ENCODE measurements at places on chromosomes 3 and 15.

DNA sequence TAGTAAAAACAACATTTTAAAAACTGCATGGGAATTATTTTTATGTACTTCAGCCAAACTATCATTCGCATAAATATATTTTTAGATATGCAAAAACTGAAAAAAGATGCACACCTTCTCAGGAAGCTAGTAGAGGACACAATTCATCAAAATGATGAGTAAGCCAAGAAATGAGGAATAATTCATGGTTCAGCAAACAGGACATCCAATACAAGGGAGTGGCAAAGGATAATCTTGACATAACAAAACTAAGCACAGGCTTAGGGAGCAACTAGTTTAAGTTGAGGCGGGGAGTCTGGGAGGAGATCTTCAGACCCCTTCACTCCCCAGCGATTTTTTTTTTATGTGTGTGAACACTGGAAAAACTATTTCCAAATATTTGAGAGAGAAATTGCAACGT, 93.7 kb downstream of the ZNF280D start:
- DNase-seq = no peak

DNA sequence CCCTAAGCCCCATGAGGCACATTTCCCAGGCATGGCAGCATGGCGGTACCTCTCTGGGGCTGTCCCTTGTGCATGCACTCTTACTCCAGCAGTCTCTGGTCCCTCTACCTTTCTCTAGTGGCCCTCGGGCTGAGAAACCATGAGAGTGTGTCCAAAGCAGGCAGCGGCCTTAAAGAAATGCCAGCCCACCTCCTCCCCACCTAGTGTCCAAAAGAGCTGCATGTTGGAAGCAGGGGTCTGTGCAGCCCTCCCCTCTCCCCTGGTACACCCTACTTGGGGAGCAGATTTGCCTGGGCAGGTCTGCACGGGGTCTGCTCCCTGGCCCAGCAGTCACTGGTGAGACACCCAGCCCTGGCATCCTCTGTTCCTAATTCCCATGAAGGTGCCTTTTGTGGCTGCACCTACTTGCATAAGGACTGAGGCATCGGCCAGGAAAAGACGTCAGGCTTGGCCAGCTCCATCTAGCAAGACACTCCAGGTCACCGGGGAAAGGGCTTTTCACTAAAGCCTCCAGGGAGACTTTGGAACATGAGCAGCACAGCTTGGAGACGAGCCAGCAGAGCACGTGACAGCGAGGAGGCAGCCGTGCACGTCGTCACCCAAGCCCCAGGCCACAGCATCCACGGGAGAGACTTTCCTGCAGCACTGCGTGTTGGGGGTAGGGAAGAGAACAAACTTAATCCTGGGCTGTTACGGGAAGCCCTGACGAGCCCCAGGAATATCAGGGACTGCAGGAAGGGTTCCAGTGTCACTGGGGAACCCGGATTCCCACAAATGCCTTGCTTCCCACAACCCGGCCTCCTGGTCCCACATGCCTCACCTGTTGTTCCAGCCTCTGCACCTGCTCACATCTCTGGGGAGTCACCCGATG, 38.8 kb downstream of the TM2D3 start:
- no peak for DNase-seq

- no peak for DNase-seq
Measured at GRCh38 chr3:186679151-186679550, 13.3 kb downstream of the HRG start.

DNA sequence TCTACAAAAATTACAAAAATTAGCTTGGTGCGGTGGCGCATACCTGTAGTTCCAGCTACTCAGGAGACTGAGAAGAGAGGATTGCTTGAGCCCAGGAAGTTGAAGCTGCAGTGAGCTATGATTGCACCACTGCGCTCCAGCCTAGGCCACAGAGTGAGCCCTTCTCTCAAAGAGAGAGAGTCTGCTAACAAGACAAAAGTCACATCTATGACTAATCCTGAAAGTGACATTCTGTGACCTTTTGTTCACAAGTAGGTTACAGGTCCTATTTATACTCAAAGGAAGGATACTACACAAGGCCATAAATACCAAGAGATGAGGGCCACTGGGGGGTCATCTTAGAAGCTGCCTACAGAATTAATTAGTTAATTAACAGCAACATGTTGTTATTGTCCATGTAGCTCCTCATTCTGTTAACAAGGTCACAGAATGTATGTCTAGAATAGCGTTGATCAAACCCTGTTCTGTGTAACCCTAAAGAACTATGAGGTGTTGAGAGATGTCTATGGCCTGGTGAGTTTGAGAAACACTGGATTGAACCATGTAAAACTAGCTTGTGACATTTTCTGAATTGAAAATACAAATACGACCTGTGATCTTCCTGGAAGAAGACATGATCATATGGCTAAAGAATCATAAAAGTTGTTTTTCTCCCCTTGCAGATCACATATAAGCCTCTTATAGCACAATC, 97.0 kb downstream of the SAMMSON start:
- no peak for DNase-seq

DNA sequence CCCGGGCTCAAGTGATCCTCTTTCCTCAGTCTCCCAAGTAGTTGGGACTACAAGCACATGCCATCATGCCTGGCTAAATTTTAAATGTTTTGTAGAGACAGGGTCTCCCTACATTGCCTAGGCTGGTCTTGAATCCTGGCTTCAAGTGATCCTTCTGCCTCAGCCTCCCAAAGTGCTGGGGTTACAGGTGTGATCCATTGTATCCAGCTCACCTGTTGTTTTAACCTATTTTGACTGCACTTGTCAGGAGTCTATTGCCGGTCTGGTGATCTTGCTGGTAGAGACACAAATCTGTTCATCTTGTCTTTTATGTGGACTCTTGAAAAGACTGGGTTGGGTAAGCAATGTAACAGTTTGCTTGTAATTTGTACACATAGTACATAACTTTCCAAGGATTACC, 7.9 kb downstream of the IREB2 start:
- no peak for DNase-seq

- no peak for DNase-seq
Measured at GRCh38 chr3:128376516-128376915, 90.2 kb downstream of the DNAJB8 start.

DNA sequence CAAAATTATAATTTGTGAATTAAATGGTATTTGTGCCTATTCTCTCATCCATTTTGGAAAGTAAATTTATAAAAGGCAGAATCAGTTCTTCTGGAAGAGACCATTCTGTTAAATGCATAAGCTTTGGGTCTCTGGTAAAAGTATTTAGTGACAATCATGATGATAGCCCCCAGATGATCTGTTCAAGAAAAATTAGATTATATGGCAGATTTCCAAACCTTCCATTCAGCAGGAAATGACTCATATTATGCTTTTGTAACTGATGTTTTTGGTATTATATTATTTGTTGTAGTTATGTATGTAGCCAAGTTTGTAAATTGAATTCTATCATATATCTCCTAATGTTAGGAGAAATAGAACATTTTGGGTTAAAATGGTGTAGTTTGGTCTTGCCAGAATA, 340.8 kb upstream of the DPH6 start:
- DNase-seq = no peak

DNA sequence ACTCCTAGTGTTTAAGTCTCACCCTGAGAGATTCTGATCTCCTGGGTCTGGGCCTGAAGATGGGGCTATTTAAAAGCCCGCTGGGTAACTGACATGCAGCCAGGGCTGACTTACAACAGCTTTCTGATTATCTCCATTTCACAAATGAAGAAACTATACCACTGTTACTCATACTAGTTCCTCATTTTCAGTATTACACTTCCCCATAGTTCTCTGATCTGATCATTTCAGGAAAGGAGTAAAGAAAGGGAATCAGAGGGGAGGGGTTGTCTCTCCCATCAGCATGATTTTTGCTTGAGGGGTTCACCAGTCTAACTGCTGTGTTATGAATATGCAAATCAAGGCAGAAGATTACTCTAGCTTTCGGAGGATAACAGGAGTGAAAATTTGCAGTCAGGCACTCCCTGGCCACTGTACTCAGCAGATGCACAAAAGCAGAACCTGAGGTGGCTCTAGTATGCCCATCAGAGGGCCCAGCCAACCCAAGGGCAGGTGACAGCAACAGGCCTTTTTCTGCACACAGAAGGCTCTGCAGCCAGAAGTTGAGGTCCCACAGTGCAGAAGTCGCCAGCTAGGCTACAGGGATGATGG, 59.4 kb downstream of the DAPK2 start:
- peak; percentile 92 for DNase-seq

GRCh38 chr15:42079401-42079908, 14.9 kb downstream of the PLA2G4D start:
- no peak for DNase-seq

DNA sequence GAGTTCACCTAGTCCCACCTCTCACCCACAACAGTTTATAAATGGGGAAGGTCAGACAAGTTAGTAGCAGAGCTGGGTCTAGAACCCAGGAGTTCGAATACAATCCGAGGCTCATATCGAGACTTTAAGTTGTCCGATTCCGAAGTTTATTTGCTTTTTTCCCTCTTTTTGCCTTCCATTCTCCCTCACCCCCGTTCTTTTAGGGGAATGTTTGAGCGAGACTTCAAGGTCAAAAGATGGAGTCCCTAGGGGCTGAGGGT, 7.3 kb downstream of the BCL6 start:
- DNase-seq = no peak

DNA sequence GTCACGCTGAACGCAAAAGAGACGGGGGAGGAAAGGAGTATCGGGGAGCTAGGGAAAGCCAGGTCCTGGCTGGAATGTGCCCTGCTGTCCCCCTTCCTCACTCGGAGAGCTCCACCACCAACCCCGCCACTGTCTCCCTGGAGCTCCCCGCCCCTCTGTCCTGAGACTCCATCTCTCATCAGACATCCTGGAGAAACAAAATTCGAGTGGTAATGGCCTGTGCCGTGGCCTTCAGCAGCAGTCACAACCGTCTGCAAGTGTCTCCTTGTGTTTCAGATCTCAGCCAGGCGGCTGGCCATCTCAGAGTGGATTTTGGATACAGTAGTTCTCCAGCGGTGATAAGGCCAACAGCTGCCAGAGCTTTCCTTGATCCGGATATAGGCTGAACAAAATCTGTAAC, 76.9 kb downstream of the OCA2 start:
- DNase-seq = no peak

GRCh38 chr3:183178833-183179549, 16.5 kb upstream of the LAMP3 start:
- peak; percentile 71 for DNase-seq

DNA sequence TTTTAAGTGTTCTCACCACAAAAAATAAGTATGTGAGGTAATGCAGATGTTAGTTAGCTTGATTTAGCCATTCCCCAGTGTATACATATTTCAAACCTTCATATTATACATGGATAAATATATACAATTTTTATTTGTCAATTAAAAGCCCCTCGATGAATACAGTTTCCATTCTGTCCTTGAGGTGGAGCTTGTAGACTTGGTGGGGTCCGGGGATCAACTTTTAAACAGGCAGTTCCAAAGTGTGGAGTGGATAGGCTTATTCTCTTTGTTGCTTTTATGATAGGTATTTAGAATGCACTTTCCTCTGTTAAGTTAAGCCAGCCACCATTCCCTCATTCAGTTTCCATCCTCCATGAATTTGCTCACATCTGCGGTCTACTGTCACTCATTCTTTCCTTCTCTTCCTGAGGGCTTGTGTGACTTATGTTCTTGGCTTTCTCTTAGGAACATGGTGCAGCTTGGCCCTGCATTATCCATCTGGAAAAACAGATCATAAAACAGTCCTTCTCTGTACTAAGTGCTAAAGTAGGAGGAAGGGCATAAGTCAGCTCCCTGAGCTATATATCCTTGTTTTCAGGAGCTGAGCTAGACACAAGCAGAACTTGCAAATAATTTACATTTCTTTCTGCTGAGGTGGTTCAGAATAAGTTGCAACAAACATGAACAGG, 149.1 kb downstream of the NFKBIZ start:
- DNase-seq = peak; percentile 41

- DNase-seq = no peak
Measured at GRCh38 chr3:123660900-123661299, 76.0 kb upstream of the HACD2 start.

DNA sequence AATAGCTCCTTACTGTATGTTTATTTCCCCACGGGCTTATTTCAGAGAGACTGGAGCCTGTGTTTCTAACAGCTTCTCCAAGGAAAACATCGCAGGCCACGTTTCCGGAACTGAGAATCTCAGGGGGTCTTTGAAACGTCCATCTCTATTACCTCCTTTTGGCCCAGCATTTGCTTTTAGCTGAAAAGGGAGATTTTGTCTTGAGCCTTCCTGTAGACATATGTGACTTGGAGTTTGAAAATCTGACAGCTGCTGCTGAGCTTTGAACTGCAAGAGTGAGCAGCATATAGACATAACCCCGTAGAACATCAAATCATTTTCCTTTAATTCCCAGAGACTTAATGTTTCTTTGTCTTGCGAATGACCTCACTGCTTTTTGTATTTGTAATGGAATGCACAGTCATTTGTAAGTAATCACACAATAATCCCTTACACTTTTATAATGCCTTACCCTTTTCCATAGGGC, 54.6 kb downstream of the LPP start:
- no peak for DNase-seq

DNA sequence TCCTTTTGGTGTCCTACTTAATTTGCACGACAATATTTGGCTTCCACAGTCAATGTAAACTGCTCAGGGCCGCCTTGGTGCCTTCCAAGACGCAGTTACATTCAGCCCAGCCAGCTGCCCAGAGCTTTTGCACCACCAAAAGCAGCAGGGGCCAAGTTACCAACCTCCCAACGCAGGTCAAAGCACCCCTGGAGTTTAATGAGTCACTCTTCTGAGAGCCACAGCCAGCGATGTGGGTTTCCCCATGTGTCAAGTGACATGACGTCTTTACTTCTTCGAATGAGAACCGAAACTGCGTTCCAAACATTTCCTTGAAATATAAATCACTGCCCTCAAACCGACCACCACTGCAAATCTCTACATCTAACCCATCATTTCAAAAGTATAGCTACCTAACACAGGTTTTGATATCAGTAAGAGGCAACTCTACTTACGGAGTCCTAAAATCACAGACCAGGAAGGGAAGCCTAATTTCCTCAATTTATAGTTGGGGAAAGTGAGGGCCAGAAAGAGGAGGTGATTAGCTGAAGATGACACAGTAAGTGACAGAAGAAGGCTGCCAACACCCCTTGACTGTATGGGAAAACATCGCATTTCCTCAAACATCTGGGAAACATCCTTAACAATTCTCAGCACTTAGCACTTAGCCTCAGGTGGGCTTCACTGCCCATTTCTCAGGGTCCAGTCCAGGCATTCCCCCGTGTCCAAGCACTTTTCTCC, 24.5 kb downstream of the MB21D2 start:
- DNase-seq = peak; percentile 46

DNA sequence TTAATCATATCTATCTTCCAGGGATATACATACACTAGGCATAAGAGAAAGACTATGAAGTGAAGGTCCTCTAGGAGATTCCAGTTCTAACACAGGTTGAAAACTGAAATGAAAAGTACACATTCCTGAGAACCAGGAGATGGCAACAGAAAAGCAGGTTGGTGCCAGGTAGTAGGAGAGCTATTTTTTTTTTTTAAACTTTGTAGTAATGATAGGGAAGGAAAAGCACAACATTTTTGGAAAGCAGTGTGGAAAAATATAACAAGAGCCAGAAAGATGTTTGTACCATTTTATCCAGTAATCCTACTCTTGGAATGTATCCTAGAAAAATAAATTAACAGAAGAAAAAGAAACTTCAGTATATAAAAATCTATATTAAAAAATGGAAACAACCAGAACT, 189.9 kb downstream of the DTWD1 start:
- DNase-seq = no peak

Measured in Karpas-422 (cell line).